Stimulated activated CD4-positive, alpha-beta T cell treated with anti-CD3 and anti-CD28 coated beads, TNF-alpha, amount 100 ng/mL, for 24 hours (primary cell): ENCODE measurements at places on chromosomes 2 and 18.

DNA sequence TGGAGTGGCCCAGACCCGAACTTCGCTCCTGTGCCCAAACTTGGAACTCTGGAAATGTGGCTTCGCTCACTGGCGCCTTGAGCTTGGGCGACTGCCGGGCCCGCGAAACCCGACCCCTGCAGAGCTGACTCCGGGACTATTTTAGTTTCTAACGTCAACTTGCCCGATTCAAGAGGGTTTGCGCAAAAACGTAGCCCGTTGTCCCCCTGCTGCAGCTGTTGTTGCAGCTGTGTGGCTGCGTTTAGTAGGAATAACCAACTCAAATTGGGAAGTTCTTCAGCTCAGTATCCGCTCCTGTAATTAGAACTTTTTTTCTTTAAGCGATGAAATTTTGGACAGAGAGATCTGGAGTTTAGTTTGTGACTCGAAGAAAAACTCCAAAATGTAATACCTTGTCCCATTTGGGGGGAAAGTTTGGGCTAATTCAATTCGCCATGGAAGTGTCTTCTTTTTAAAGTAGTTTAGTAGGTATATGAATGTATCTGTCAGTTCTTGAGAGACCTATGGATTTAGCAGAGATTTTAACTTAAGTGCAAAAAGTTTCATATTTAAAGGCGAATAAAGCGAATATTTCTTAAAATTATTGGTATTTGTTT lies 559 bp downstream of the MYL12A start:
- no peak for DNase-seq

DNA sequence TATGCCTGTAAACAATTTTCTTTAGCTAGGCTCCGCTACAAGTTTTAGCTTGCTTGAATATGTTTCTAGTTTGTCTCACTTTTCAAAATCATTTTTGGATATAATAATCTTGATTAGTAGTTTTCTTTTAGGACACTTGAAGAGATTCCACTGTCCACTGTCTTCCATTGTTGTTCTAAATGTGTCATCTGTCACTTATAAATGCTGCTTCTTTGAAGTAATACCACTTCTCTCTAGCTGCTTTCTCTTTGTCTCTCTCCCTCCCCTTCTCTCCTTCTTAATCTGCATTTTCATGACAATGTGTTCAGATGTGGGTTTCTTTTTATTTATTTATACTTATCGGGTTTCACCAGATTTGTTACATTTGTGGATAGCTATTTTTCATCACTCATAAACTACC lies 73.7 kb upstream of the DPP10 start:
- DNase-seq = no peak

GRCh38 chr2:102376052-102376591 lies 20.5 kb downstream of the IL18R1 start:
- DNase-seq = no peak

GRCh38 chr2:232749331-232749730 lies 27.0 kb downstream of the KCNJ13 start:
- no peak for DNase-seq

DNA sequence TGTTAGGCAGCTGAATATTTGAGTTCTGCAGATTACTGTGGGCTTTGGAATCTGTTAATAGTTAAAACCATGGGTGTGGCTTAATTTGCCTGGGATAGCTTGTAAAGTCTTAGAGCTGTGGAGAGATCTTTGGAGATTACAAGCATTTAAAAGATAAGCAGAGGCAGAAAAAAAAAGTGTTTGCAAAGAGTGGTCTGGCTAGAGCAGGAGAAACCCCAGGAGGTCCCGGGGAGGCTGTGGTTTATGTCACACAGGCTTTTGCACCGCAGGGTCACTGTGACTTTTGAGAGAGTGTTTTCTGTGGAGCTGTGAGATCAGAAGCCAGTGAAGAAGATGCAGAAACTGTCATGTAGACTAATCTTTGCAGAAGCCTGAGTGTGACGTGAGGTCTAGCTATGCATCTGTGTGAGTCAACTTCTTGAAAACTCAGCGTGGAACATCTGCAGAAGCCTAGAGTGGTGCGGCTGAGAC lies 49.0 kb downstream of the SETBP1 start:
- no peak for DNase-seq

DNA sequence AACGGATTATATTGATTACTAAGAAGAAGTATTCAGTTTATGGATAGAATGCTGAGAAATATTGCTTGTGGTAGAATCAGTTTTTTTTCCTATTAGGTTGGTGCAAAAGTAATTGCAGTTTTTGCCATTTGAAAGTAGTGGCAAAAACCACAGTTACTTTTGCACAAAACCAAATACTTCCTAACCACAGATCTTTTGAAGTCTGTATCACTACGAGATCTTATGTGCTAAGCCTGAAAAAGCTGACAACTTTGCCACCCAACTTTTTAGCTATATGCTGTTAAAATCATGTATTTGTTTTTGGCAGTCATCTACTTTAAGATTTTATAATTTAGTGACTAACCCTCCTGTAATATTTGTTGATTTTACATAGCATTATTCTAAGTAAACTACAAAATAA lies 24.6 kb downstream of the DNAJC10 start:
- DNase-seq = no peak

- DNase-seq = no peak
Observed at GRCh38 chr2:47512581-47513083, 109.7 kb downstream of the MSH2 start.

DNA sequence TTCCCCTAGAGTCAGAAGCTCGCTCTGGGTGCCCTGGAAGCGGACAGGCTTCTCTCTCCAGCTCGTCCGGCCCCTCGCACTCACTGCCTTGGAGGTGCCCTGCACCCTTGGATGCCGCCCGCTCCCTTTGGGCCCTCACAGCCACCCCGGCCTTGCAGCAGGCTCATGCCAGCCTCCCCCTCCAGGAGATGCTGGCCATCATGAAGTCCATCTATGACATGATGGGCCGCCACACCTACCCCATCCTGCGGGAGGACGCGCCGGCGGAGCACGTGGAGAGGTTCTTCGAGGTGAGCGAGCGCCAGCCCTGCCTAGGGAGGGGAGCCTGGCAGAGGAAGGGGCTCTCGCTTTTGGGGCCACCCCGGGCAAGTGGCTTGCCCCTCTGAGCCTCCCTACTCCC lies 20.3 kb upstream of the FAHD2A start:
- DNase-seq = no peak

DNA sequence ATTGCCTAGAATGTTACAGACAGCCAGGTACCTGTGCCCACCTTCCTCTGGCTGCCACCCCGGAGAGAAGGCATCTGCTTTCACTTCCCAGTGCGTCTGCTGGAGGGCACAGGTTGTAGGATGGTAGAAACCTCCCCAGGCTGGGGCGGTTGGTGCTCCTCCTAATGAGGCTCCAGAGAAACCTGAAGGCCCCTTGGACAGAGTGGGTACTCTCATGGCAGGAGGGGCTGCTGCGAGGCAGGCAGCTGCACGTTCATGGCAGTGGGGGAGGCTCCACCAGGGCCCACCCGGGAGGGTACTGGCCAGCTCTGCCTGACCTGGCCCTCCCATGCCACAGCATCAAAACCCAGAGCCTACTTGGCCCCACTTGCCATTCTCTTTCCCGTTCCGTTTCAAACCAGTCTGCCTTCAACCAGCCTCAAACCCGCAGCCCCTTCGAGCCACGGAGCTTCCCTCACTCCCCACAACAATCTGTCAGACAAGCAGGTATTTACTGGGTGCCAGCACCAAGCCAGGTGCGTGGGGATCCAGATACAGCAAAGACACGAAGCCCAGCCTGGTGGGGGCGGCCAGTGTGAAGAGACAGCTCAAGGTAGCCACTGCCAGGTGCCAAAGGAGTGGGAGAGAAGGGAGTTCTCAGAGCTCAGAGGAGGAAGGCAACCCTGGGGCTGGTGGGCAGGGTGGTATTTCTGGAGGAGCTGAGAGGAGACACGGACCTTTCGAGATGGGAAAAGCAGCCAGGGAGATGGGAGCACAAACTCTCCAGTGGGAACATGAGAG lies 229.6 kb downstream of the LOXHD1 start:
- DNase-seq = no peak

DNA sequence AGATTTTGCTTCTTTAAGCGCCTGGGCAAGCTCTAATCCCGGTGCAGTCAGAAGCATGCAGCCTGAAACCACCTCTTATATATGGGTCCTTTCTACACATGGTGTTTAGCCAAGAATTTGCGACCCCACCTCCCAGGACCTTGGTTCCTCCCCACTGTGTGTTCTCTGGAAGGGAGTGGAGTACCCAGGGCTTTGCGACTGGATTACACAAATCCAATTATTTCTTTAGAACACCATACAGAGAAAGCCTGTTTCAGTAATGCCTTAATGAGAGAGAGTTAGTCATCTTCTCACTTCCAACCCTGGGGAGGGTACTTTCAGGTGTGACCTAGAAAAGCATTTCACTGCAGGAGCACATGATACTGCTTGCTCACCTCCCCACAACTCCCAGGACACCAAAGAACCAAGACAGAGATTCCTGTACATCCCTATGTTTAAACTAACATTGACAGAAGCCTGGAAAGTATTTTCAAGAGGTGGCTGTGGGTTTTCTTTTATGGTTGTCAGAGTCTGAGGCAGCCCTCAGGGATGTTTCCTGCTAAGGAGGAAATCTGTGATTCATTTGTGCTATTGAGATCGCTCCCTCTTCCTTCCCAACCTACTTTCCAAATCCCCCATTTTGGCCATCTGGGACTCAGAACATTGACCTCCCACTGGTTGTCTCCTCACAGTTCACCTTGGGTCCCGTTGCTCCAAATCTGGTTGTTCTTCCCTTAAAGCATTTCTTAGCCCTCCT lies at the start of gene CAPN14:
Gene CAPN14 (minus strand): TSS at position 51 of the 736 bp plus-strand sequence. CDS start 12,068 bp downstream, outside the sequence.
- no peak for DNase-seq

- no peak for DNase-seq
Observed at GRCh38 chr2:77831060-77831459, 308.9 kb upstream of the LRRTM4 start.

- DNase-seq = no peak
Observed at GRCh38 chr2:15818318-15818753, 122.0 kb upstream of the MYCN start.

DNA sequence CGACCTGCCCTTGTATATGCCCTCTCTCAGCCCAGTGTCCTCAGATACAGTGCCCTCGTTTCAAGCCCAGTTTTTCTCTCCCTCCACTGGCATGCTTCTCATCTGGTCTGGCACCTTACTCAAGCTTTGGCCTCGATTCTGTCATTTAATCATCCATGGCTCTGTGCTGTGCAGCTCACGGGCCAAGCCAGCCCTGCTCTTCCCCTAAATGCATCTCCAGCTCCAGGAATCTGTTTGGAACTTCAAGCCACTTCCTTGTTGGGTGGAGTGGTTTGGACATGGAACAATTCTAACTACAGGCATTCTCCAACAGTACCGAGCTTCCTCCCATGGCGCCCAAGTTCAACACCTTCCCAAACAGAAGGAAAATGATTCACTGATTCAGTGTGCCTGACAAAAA lies 76.7 kb upstream of the ZNF397 start:
- DNase-seq = no peak

DNA sequence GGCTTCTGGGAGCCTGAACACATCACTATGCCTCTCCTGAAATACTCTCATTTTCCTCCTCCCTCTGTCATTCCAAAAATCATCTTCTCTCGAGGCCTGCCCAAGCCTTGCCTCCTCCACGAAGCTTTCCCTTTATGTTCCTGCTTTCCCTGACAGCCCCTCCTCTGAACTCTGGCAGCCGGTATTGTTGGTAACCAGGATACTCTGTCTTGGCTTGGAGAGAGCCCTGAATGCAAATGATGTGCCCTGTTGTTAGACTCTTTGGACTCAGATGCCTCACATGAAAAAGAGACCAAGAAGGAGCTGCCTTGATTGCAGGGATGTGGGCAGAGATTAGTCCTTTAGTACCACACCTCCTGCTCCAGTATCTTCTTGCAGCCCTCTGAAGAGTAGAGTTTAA lies 138.5 kb upstream of the DLX2 start:
- no peak for DNase-seq

DNA sequence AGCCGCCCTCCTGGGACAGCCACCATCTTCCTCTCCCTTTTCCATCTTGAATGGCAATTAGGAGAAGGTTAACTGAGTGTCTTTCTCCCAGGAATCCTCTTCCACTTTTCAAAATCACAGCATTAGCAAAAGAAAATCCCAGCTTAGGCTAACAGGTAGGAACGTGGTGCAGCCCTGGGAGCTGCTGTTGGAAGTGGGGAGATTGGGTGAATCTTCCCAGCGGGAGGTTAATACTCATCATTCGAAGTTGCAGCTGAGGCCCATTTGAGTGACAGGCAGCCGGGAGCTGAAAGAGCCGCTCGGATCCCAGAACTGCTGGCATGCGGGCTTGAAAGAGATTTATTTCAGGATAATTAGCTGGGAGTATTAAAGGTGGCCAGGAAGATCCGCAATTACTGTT lies 306.0 kb downstream of the BCL11A start:
- no peak for DNase-seq

GRCh38 chr2:85397925-85398331 lies 12.2 kb downstream of the CAPG start:
- no peak for DNase-seq

DNA sequence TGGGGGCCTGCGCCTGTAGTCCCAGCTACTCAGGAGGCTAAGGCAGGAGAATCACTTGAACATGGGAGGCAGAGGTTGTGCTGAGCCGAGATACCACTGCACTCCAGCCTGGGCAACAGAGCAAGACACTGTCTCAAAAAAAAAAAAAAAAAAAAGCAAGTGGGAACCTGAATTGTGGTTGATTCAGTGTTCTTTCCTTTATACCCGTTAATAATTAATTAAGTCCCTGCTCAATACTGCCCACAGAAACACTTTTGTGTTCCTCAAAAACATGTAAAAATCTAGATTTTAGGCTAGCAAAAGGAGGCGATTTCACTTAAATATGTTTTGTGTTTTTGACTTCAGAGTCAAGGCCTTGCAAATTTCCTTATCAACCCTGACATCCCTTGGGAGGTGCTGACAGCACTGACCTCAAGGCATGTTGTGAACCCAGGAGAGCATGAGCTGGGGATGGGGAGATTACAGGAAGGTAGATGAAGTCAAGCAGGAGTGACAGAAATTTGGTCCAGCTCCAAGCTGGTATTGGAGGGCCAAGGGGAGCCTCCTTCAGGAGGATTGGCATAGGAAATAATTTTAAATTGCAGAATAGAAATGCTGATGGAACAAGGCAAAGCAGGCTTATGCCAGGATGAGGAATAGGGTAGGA lies 89.0 kb upstream of the PNPT1 start:
- DNase-seq = no peak

DNA sequence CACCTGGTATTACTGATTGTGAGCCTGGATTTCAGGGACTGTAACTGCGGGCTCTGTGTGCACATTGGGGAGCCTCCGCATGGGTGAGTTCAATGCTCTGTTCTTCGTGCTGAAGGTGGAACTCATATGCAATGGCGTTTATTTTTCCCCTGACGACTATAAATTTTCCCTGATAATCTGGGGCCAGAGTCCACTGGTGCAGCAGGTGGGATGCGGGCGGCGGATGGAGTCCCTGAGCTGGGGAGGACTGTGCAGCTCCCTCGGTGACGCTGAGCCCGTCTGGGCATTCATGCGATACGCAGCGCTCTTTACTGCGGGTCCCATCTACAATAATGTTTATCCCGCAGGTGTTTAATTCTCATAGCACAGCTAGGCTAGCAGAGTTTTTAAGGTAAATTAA lies 181.6 kb upstream of the ALKAL2 start:
- no peak for DNase-seq

DNA sequence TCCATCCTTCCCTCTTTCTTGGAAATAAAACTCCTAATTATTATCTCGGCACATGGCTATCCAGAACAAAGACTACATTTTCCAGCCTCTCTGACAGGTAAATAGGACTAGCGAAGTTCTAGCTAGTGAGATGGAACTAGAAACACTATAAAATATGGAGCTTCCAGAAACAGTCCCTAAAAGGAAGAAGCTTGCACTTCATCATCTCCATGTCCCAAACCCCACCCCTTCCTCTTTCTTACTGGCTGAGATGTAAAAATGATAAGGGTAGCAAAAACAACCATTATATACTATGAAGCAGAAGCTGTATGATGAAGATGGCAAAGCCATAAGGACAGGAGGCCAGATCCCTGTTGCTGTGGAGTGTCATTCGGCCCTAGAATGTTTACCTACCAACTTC lies 11.7 kb upstream of the ACTR2 start:
- no peak for DNase-seq
